ENCODE measurements at places on chromosomes 5 and 9. TPM values are rescaled to one million over a fixed set of nuclear protein-coding genes. Genes with fewer than 3 reads are reported as not detected.

The C1QTNF3 gene
- 2.0 TPM for total RNA-seq

The PDE6A gene
- total RNA-seq = not detected

The PALM2AKAP2 gene
- total RNA-seq = 0.53 TPM

The DNAH5 gene
- total RNA-seq = 1.2 TPM

The GZMA gene
- total RNA-seq = not detected

The IQGAP2 gene
- total RNA-seq = 0.71 TPM

The KCNV2 gene
- total RNA-seq = not detected

The APBA1 gene
- total RNA-seq = 0.58 TPM

The TYRP1 gene
- total RNA-seq = not detected

The HSPA5 gene
- 302 TPM for total RNA-seq

The FUT7 gene
- total RNA-seq = not detected

The WWC1 gene
- total RNA-seq = not detected

The SLC36A3 gene
- not detected for total RNA-seq

The PTGS1 gene
- total RNA-seq = 9.4 TPM

The TRIM36 gene
- total RNA-seq = 1.2 TPM

The SHISAL2B gene
- not detected for total RNA-seq

The DMRT2 gene
- not detected for total RNA-seq

The CARD9 gene
- total RNA-seq = 6.7 TPM

The SLC4A9 gene
- total RNA-seq = not detected

The DRD1 gene
- not detected for total RNA-seq

The CDH9 gene
- total RNA-seq = not detected

The PSMD5 gene
- 37.0 TPM for total RNA-seq

The NSA2 gene
- 68.9 TPM for total RNA-seq

The NUTM2F gene
- not detected for total RNA-seq

The HRCT1 gene
- total RNA-seq = 0.18 TPM

The PCA3 gene
- total RNA-seq = not detected

The FBP1 gene
- not detected for total RNA-seq

The PCDHGC4 gene
- total RNA-seq = 0.58 TPM

The FCN2 gene
- total RNA-seq = not detected

The MUSK gene
- 0.18 TPM for total RNA-seq

The CSF2 gene
- not detected for total RNA-seq

The PCDHB14 gene
- under 0.01 TPM for total RNA-seq

The C9 gene
- not detected for total RNA-seq

The TAS2R1 gene
- total RNA-seq = not detected

The CCL27 gene
- total RNA-seq = 0.58 TPM

The IFNA7 gene
- not detected for total RNA-seq

The CDH18 gene
- not detected for total RNA-seq

The PRUNE2 gene
- total RNA-seq = 17.0 TPM

The HTR1A gene
- not detected for total RNA-seq

The LCN15 gene
- total RNA-seq = not detected

The FAM221B gene
- total RNA-seq = not detected

The FABP6 gene
- total RNA-seq = not detected

The FCN1 gene
- not detected for total RNA-seq

The HCN1 gene
- total RNA-seq = not detected

The GPR150 gene
- total RNA-seq = 0.18 TPM

The GDNF gene
- total RNA-seq = not detected

The SPINK7 gene
- not detected for total RNA-seq

The PHF24 gene
- not detected for total RNA-seq

The LCNL1 gene
- 0.29 TPM for total RNA-seq

The RPL7A gene
- 2,926 TPM for total RNA-seq

The PSMB7 gene
- total RNA-seq = 341 TPM

The LEAP2 gene
- not detected for total RNA-seq

The RGS7BP gene
- not detected for total RNA-seq
